ENCODE measurements at places on chromosomes 1 and 21.

DNA sequence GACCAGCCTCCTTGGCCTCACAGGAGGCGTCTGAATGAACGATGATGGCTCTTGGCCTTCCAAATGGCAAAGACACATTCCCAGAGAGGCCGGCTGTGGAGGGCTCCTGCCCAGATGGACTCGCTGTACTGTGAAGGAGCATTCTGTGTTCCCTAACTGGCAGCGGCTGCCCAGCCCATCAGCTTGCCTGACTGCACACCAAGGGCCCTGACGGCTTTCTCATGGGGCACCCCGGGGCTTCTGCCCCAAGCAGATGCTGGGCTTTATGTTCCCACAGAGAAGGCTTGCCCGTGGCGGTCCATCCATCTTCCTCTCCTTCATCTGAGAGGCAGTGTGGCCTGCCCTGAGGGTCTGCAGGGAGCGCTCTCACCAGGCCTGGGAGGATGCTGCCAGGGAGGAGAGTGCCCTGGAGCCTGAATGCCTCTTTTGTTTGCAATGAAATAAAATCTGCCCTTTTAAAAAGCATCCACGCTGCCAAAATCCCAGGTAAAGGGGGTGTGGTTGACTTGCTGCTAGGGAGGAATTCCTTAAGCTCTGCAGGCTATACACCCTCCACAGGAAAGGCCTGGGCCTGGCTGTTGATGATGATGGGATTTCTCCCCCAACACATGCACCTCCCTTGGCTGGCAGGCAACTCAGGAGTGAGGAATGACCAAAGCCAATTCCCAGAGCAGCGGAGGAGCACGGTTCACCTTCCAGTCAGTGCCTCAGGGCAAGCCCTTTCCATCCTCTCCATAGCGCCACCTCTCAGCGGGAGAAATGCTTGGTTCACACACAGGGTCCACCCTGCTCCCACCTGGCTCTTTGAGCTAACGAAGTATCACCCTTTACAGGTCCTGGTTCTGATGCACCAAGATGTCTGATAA, 84.6 kb upstream of the SSX2IP start:
- DNase-seq, result no peak

DNA sequence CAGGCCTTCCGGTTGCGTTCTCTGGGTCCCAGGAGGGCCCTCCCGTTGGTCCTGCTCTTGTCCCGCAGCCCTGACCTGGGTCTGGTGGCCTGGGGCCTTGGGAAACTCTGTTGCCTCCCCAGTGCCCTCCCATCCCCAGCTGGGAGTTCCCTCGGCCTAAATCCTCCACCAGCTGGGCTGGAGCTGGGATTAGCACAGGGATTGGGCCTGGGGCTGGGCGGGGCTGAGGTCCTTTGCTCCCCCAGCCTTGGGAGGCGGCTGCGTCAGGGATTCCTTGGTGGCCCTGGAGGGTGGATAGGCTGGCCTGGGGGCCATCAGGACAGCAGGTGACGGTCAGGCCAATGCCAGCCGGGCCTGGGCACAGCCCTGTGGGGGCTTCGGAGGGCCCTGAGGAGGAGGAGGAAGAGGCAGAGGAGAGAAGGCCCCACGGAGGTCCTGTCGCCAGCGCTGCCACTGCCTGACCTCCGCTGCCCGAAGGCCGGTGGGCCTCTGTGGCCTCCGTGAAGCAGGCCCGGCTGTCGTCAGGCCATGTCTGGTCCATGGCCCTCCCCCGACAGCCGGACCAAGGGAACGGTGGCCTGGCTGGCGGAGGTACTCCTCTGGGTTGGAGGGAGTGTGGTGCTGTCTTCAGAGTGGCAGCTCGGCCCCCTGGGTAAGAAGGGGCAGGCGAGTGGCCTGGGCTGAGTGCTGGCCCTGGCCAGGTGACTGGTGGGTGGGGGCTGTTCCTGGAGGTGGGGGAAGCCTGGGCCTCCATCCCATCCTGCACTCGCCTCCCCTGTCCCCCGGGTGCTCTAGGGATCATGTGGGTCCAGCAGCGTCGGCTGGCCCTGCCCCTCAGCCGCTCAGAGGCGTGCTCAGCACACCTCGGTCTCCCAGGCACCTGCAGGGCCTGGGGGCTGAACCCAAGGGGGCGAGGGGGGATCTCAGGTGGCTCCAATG, at the start of gene PLCH2:
Gene PLCH2 (plus strand): TSS at position 229 of the 939 bp plus-strand sequence. CDS start 300 bp downstream, at position 529.
- DNase-seq, result no peak

- DNase-seq, result peak; percentile 28
Measured at GRCh38 chr1:48069662-48070395, 72.6 kb upstream of the TRABD2B start.

DNA sequence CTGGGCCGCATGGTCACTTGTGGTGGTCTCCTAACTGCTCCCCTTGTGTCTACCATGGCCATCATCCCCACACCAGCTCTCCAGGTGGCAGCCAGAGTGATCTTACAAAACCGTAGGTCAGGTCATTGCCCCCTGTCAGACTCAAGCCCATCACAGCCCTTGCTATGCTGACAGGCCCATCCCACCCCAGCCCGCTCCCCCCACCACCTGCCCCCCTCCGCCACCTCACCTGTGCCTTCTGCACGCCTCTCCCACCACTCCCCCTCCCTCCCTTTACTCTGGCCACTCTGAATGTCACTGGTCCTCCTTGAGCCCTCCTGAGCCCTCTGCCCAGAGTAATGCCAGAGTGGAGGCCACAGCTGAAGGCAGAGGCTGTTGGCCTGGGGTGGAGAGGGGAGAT, 28.5 kb downstream of the TEX35 start:
- DNase-seq, result no peak

DNA sequence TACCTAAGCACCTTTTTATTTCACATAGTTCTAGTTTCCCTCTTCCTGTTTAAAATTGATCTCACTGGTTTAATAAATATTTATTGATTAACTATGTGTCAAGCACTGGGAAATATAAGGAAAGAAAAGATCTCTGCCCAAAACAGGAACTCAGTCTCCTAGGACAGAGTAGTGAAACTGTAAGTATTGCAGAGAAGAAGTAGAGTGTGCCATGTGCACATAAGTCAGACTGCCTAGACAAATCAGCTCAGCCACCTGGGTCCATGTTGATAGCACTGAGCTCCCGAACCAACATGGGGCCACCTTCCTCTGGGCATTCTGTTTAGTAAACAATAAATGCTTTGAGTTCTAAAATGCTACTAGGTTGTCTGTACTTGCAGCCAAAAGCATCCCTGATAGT, 9.8 kb upstream of the SSX2IP start:
- no peak for DNase-seq

DNA sequence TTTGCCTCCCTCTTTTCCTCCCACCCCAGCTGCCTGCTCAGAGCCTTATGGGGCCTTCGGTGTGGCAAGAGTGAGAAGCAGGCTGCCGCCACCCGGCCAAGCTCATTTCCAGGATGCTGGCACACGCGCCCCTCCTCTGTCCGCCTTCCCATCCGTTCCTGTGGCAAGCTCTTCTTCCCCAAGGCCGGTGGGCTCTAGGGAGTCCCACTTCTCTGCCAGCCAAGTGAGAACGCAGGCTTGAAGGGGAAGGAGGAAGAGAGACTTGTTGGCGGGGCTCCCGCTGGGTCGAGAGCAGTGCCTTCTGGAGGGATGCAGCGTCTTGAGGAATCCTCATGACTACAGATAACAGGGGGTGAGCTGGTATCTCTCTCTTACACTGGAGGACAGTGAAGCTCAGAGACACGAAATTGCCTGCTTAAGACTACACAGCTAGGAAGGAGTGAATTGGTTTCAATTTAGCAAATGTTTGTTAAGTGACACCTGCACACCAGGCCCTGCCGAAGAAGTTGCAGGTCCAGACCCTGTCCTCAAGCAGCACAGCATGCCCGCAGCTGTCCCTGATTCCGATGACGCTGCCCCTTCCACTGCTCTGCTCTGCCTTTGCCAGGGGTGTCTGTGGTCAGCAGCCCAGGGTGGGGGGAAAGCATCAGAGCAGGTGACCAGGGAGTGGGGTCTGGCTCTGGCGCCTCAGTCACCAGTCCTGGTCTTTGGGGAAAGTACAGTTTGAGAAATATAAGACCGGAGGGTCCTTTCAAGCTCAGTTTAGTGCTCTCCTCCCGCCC, 40.1 kb upstream of the FOXO6 start:
- no peak for DNase-seq

GRCh38 chr1:38444770-38445442, 398.3 kb upstream of the POU3F1 start:
- no peak for DNase-seq

- no peak for DNase-seq
Measured at GRCh38 chr1:223179786-223180185, 36.7 kb upstream of the TLR5 start.

- no peak for DNase-seq
Measured at GRCh38 chr1:44819196-44819607, 10.9 kb downstream of the BTBD19 start.

DNA sequence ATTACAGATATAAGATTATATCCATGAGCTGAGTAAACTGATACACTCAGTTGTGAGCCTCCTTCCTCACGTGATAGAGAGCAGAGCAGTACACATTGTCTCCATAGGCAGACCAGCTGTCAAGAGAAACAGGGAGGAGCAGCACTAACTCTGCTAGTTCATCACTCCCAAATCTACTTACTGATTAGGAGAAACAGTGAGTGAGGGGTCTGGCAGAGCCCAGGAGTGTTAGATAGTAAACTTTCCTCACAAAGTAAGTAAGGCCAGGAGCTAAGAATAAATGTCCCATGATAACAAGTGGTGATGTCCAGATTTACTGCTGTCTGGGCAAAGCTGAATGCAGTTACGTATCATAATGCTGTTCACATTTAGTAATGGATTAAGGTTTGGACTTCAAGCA, 168.6 kb upstream of the KCNK2 start:
- no peak for DNase-seq

DNA sequence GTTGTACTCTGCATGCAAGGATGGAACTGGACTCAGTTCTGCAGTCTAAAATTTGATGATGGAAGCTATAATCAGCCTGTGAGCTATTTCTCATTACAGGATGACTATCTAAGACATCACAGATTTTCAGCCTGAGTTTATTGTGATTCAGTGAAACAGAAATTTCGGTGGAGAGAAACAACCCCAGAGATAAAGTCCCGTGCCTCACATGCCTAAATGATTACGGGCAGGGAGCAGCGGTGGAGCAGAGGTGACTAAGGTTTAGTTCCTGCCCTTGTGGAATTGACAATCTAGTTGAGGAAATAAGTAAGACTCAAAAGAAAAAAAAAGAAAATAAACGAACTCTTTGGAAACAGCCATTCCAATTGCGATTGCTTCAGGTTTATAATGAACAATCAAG, 96.9 kb downstream of the GRIK3 start:
- DNase-seq, result no peak

DNA sequence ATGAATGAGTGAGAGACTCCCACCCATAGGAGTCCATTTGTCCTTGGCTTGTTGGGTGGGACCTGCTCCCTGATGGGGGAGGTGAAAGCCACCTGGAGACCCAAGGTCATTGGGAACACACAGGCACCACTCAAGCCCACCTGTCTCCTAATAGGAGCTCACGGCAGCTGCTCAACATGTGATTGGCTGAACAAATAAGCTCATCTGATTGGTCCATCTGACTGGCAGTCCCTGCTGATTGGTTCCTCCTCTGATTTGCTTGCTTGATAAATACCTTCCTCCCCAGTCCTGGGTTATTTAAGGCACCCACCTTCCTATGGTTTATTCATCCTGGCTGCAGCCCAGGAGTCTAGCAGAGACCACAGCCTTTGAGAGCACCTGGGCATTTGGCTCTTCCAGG, 502.9 kb downstream of the PTPRU start:
- DNase-seq, result no peak

- peak; percentile 8 for DNase-seq
Measured at GRCh38 chr1:17369466-17369865, 2.5 kb upstream of the PADI6 start.

DNA sequence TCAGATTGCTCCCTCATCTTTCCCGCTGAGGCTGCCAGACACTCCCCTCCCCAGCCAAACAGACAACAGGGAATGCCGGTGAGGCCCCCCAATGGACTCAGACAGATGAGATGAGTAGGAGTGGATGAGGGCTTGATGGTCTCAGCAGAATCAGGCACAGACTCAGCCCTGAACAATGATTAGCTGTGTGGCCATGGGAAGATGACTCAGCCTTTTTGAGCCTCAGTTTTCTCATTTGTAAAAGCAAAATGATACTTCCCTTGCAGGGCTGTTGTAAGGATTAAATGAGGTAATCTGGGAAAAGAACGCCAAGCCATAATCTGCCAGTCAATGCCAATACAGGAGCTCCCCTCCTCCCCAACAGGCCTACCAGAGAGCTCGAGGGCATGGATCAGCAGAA, 12.4 kb downstream of the C1orf198 start:
- DNase-seq, result no peak

- DNase-seq, result peak; percentile 69
Measured at GRCh38 chr1:223776075-223776814, 63.9 kb downstream of the CAPN2 start.

DNA sequence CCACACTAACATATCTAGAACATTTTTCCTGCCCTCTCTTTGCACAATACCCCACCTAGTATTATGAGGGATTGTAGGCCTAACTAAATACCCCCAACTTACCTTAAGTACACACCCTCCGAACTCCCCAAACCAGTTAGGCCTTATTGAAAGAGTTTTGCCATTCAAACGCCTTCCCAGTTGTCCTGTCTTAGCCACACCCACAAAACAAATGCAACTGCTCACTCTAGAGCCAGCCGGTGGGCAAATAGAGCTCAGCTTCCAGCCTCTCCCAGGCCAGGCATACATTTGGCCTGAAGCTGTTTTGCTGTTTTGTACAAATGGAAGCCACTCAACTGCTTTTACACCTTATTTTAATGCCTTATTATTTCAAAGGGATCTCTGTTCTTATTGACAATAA, 224.2 kb upstream of the RUNX1 start:
- no peak for DNase-seq

- DNase-seq, result no peak
Measured at GRCh38 chr1:151056149-151056548, 3.3 kb downstream of the CDC42SE1 start.

DNA sequence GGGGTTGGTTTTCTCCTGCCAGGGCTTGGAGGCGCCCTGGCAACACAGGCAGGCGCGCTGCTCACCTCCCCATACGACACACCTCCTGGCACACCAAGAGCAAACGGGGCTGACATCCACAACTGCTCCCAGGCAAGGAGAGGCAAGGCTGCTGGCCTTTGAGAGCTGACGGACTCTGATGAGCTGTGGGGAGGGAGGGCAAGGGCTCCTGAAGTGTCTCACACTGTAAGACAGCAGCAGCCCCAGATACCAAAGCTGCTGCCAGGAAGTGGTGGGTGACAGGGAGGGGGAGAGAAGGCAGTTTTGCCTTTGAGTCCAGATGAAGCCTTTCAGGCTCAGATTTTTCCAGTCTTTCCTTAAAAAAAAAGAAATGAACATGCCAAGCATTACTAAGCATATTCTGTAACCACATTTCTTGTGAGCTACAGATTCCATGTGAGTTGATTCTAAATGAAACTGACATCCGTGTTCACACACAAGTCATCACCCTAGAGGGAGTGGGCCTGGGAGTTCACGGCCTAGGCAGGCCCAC, 24.3 kb downstream of the PGBD5 start:
- DNase-seq, result peak; percentile 73

DNA sequence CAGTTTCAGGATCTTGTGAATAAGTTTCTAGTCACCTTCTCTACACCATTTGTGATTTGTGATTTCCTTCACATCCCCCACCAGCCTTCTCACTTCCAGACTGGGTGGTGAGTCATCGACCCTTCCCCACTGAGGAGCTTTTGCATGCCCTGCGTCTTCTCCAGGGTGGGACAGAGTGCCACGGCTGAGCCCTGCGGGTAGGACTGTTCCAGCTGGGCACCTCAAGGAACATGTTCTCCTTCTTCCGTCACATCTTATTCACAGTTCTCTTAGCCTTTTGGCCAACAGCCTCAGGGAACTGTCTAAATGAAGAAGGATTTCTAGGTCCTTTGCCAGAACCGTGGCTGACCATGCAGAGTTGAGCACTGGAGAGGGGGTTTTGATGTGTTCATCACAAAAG, 116.5 kb downstream of the TMEM53 start:
- no peak for DNase-seq

- no peak for DNase-seq
Measured at GRCh38 chr1:193260896-193261295, 74.5 kb upstream of the B3GALT2 start.

Data from AG10803 (cell line).